ENCODE measurements at places on chromosomes 1 and 21. TPM values are rescaled to one million over a fixed set of nuclear protein-coding genes. Genes with fewer than 3 reads are reported as not detected.
A peak's percentile ranks its signal among the peaks of the same experiment; 100 is the strongest.

GRCh38 chr1:107599220-107599619 lies 365.8 kb downstream of the VAV3 start:
- H3K27ac ChIP-seq, result no peak overlapping the region
- no peak for DNase-seq
- no peaks in the 10 kb centered on the region for H3K36me3 ChIP-seq
- H3K4me3 ChIP-seq, result no peak overlapping the region
- H3K27me3 ChIP-seq, result no peaks in the 10 kb centered on the region

The LCE1C gene
- total RNA-seq, result 0.77 TPM

- no peak overlapping the region for H3K4me3 ChIP-seq
- no peaks in the 10 kb centered on the region for H3K4me1 ChIP-seq
- H3K36me3 ChIP-seq, result no peaks in the 10 kb centered on the region
- no peak overlapping the region for H3K27ac ChIP-seq
- DNase-seq, result no peak
These were observed 40.0 kb upstream of the CD101 start for GRCh38 chr1:116961606-116962005.

The OR6N1 gene
- total RNA-seq, result not detected

DNA sequence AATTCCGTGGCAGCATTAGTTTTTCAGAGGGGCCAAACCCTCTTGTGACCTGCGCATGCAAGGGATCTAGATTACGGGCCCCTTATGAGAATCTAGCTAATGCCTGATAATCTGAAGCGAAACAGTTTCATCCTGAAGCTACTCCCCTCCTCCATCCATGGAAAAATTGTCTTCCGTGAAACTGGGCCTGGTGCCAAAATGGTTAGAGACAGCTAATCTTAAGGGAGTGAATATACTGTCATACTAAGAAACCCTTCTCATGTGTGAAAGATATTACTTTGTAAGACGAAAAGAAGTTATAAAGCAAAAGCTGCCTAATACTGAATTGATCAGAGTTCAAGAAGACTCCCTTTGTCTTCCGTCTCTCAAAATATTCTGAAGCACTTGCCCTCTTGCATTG lies 166.3 kb downstream of the DUSP10 start:
- H3K4me1 ChIP-seq, result no peaks in the 10 kb centered on the region
- no peak for DNase-seq
- no peak overlapping the region for H3K27ac ChIP-seq
- H3K36me3 ChIP-seq, result no peaks in the 10 kb centered on the region

DNA sequence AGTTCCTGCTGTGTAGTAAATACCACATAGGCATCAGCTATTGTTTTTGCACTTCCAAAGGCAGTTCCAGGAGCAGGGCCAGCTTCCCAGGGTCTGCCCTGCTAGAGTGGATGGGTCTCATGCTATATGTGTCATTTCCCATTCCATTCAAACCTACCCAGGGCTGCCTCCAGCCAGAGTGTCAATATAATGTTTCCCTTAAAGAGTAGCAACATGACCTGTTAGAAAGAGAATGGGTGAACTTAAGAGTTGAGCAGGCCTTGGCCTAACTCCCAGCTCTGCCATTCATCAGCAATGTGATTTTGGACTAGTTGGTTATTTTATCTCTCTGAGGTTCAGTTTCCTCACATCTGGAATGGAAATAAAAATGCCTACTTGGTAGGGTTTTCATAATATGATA lies 44.9 kb downstream of the RAB3B start:
- no peak overlapping the region for H3K4me3 ChIP-seq
- H3K27ac ChIP-seq, result no peak overlapping the region
- no peaks in the 10 kb centered on the region for H3K27me3 ChIP-seq
- H3K36me3 ChIP-seq, result no peaks in the 10 kb centered on the region

The MNDA gene
- total RNA-seq, result 36.8 TPM

DNA sequence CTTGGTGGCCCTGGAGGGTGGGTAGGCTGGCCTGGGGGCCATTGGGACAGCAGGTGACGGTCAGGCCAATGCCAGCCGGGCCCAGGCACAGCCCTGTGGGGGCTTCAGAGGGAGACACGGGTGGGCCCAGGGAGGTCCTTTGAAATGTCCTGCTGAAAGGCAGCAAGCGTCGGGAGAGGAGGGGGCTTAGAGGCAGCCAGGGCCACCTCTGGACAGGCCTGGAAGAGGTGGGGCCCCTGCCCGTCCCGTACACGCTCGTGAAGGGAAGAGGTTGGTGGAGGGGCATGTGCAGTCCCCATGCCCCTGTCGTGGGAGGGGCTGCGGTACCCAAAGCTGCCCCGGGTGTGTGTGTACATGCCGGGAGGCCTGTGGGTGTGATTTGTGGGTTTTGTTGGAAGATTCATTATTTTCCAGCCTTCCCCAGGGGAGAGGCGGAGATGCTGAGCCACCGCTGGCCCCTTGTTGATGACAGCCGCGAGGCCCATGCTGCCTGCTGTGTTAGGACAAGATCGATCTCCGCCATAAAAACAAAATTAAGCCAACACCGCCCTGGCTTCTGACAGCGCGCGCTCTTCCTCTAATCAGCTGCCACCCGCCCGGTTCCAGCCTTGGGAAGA lies 3.4 kb upstream of the PLCH2 start:
- no peak for DNase-seq
- no peak overlapping the region for H3K4me3 ChIP-seq
- no peaks in the 10 kb centered on the region for H3K27me3 ChIP-seq

The DTL gene
- total RNA-seq, result 48.0 TPM

- no peaks in the 10 kb centered on the region for H3K36me3 ChIP-seq
- no peaks in the 10 kb centered on the region for H3K27me3 ChIP-seq
- no peak for DNase-seq
- H3K4me3 ChIP-seq, result no peak overlapping the region
- no peaks in the 10 kb centered on the region for H3K4me1 ChIP-seq
These were observed 38.0 kb upstream of the ZC3H11B start for GRCh38 chr1:219650880-219651279.

The CLDN14 gene
- 11.2 TPM for total RNA-seq

DNA sequence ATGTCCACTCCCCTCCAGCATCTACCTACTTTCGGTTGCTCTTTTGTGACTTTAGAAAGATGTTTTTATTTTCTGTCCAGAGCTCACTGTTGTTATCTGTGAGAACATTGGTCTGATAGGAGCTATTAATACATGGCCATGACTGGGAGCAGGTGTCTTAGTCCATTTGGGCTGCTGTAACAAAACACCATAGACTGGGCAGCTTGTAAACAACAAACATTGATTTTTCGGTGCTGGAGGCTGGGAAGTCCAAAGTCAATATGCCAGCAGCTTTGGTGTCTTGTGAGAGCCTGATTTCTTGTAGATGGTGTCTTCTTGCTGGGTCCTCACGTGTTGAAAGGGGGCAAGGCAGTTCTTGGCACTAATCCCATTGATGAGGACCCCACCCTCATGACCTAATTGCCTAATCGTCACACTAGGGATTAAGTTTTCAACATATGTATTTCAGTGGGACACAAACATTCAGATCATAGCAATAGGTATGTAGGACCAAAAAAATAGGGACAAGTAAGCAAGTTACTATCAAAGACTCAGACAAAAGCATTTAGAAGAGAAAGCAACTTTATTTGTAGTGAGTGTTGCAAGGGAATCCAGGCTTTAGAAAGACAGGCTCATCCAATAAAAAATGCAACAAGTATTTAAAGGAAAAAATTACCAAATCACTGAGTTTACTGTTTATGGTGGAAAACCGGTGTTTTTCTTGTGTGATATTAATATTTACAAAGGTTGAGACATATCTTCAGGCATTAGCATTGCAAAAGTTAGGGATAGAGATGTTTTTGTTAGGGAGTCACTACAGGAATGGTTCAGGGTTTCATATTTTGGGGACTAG lies 55.2 kb upstream of the WDR26 start:
- no peaks in the 10 kb centered on the region for H3K27me3 ChIP-seq
- DNase-seq, result no peak
- no peaks in the 10 kb centered on the region for H3K36me3 ChIP-seq
- H3K4me3 ChIP-seq, result no peak overlapping the region
- no peak overlapping the region for H3K27ac ChIP-seq

GRCh38 chr1:1246577-1247340 lies at the start of gene C1QTNF12:
Gene C1QTNF12 (minus strand): TSS chr1:1246722. CDS start chr1:1246690, 32 bp downstream.
- no peak within 1 kb of the TSS for H3K4me3 ChIP-seq
- H3K27me3 ChIP-seq, result peaks cover 5% of the 10 kb centered on the region
- no peak for DNase-seq
- peaks cover 12% of the 10 kb centered on the region for H3K4me1 ChIP-seq
- H3K27ac ChIP-seq, result no peak within 1 kb of the TSS
- H3K36me3 ChIP-seq, result no peaks in the 10 kb centered on the region

- no peak for DNase-seq
- H3K4me1 ChIP-seq, result no peaks in the 10 kb centered on the region
- peaks cover 2% of the 10 kb centered on the region for H3K27me3 ChIP-seq
- no peak overlapping the region for H3K4me3 ChIP-seq
These were observed 89.8 kb upstream of the ARHGAP29 start for GRCh38 chr1:94327001-94327690.

DNA sequence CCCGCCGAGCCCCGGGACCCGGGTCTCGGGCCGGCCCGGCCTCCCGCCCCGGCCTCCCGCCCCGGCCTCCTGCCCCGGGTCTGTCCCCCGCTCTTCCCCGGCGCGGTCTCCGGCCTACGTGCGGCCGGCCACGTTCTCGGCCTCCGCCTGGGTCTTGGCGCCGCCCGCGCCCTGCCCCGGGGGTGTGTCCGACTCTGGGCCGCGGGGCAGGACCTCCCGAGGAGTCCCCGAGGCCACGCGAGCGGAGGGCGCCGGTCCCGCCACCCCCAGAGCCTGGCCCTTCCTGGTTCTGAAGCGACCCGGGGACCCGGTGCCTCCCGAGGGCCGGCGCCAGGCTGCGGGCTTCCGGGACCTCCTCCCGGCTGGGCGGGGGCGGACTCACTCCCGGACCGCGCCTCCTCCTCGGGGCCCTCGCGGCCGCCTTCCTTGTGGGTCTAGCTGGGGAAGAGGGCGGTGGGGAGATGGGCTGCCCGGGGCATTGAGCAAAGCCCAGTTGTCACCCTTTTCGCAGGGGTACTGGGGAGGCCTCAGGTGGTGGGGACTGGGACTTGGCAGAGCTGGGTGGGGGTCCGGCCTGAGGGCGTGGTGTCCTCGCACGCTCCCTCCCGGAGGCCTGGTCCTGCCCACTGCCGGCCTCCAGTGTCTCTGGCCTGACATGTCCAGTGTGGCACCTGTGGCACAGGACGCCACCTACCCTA lies 558 bp downstream of the PFKL start:
- DNase-seq, result no peak
- peak overlapping the region; percentile 76 for H3K27ac ChIP-seq
- H3K4me3 ChIP-seq, result peak overlapping the region; percentile 96
- H3K4me1 ChIP-seq, result peaks cover 37% of the 10 kb centered on the region
- no peaks in the 10 kb centered on the region for H3K36me3 ChIP-seq

The PRELP gene
- 0.05 TPM for total RNA-seq

- H3K27ac ChIP-seq, result no peak overlapping the region
- H3K4me3 ChIP-seq, result no peak overlapping the region
- no peaks in the 10 kb centered on the region for H3K4me1 ChIP-seq
- no peak for DNase-seq
These were observed 106.9 kb upstream of the SERBP1 start for GRCh38 chr1:67536957-67537666.

GRCh38 chr1:82225421-82226185 lies 424.9 kb downstream of the ADGRL2 start:
- no peak overlapping the region for H3K4me3 ChIP-seq
- no peaks in the 10 kb centered on the region for H3K4me1 ChIP-seq
- H3K27ac ChIP-seq, result no peak overlapping the region
- no peaks in the 10 kb centered on the region for H3K36me3 ChIP-seq
- peak; percentile 12 for DNase-seq

DNA sequence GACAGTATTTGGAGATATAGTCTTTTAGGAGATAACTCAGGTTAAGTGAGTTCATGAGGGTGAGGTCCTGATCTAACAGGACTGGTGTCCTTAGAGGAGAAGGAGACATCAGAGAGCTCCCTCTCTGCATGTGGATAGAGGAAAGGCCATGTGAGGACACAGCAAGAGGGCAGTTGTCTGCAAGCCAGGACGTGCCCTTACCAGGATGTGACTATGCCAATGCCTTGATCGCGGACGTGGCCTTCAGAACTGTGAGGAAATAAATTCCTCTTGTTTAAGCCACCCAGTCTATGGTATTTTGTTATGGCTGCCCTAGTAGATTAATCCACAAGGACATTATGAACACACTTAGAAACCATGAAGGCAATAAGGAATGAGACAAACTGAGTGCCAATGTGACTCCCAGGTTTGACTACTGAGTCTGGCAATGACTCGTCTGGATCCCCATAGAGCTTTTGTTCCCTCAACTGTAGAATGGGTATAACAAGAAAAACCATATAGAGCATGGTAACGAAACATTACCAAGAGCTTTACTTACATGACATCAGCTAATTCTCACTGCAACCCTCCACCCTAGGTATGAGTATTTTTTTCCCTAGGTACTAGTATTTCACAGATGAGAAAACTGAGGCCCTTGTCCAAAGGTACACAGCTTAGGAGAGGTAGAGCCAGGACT lies 6.5 kb downstream of the URB1 start:
- H3K36me3 ChIP-seq, result peaks cover 16% of the 10 kb centered on the region
- no peaks in the 10 kb centered on the region for H3K27me3 ChIP-seq

- H3K4me1 ChIP-seq, result peaks cover 12% of the 10 kb centered on the region
- no peak overlapping the region for H3K27ac ChIP-seq
- H3K4me3 ChIP-seq, result no peak overlapping the region
- no peak for DNase-seq
These were observed 81.6 kb upstream of the IRF2BP2 start for GRCh38 chr1:234691567-234691966.

All from GM12878 (cell line).